ENCODE measurements at places on chromosomes 5 and 9. TPM values are rescaled to one million over a fixed set of nuclear protein-coding genes. Genes with fewer than 3 reads are reported as not detected.

- DNase-seq: peak; percentile 71
These were observed 54.9 kb downstream of the USP20 start for GRCh38 chr9:129889941-129890717.

DNA sequence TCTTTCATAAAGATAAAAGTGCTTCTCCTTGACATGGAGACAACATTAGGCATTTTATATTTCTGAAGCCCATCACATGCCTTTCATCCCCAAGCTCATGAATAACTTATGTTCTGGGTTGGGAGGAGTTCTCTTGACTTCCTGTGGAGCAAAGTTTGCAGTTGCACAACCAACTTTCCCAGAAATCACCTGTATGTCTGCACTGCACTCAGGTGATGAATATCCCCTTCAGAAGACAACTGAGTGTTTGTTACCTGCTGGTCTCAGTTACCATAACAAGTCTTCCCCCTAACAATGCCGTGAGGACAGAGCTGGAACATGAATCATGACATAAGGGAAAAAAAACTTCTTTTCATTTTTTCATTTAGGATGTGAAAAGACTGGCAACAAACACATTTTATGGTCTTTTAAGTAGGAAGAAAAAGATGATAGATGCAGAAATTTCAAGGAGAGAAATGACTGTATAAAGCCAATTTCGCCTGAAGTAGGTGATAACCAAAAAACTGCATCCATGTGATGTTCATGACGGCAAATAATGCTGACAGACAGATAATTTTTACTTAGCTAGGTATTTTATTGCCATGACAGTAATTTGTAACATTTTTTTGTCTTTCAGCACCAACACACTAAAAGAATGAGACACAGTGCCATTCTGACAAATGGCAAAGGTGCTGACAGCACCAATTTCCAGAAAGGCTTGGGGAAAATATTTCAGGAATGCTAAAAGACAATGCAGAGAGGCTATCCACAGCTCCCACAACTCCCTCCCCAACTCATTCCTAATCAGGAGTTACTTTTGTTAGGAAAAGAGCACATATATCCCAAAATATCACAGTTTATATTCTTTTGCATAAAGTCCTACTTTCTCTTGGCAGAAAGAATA lies 656.3 kb downstream of the PRELID2 start:
- DNase-seq: no peak

- DNase-seq: no peak
These were observed 29.4 kb downstream of the FAM163B start for GRCh38 chr9:133579601-133580418.

DNA sequence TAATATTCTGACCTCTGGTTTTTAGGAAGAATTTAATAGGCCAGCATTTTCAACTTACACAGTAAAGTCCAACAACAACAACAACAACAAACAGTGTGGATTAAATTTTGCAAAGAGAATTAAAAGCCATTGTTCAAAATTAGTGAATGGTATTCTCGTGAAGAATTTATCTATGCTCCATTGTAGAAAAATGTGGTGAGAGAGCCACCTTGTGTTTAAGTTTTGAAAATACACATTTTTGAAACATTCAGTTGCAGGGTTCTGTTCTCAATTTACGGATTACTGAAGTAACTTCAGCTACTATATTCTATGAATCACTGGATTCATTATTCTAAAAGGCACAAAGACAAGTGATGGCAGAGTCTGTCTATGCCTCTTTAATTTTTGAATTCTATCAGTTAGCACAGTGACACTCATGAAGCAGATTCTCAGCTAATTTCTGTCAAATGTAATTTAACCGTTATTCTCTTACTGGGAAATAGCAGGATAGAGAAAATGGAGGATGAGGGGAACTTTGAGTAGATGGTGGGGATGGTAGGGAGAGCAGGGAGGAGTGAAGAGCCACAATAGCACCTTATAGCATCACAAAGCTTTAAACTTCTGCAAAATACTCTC lies 11.0 kb downstream of the CCDC152 start:
- DNase-seq: peak; percentile 41

The GRXCR2 gene
- polyA plus RNA-seq: not detected

The ALDH1A1 gene
- 0.06 TPM for polyA plus RNA-seq

The NFX1 gene
- 67.6 TPM for polyA plus RNA-seq

DNA sequence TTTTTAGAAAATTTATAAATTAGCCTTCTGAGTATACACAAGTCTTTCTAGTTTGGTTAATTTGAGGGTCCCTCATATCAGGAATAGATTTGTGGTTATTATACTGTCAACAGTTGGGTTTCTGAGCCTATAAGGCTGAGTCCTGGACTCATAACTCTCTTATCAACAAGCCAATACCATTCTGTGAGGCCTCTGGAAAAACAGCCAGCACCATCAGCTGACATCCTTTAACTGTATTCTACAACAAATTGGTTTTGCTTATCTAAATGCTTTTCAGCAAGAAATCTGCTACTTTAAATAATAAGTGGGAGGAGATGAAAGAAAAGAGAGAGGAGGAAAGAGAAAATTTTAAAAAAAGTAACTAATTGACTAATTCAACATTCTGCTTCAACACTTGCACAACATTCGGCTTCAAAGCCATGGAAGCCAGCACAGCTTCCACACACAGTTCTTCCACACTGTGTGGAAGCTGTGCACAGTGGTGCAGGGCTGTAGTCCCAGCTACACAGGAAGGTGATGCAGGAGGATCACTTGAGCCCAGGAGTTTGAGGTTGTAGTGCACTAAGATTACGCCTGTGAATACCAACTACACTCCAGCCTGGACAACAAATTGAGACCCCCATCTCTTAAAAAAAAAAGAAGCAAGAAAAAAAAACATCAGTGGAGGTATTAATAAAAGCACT lies 84.5 kb downstream of the UBAP2 start:
- no peak for DNase-seq

The CCDC69 gene
- 113 TPM for polyA plus RNA-seq

DNA sequence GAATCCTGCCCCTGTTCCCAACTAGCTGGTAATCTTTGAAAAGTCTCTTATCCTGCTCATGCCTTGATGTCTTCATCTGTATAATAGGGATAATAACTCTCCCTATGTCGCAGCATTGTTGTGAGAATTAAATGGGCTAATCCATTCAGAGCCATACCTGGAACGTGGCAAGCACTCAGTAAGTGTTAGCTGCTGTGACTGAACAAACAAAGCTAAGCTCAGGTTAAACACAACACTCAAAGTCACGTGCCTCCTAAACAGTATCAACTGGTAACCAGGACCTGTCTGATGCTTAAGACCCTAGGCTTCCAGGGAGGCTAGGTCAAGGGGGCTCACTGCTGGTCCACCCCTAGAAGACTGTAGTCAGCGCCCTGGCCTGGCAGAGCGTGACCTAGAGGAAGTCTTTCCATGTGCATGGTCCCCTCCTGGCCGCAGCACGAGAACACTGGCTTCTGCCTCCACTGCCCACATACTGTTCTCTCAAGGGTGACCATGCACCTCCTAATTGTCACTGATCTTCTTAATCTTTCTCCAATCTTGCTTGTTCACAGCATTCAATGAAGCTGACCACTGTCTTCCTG lies 211.1 kb downstream of the TTLL11 start:
- no peak for DNase-seq

- DNase-seq: peak; percentile 53
These were observed 12.4 kb downstream of the SLC30A5 start for GRCh38 chr5:69105996-69106906.

- DNase-seq: no peak
These were observed 54.7 kb downstream of the COL23A1 start for GRCh38 chr5:178535299-178536175.

GRCh38 chr9:134251296-134252069 lies 74.8 kb upstream of the RXRA start:
- DNase-seq: no peak

The EPB41L4B gene
- not detected for polyA plus RNA-seq

DNA sequence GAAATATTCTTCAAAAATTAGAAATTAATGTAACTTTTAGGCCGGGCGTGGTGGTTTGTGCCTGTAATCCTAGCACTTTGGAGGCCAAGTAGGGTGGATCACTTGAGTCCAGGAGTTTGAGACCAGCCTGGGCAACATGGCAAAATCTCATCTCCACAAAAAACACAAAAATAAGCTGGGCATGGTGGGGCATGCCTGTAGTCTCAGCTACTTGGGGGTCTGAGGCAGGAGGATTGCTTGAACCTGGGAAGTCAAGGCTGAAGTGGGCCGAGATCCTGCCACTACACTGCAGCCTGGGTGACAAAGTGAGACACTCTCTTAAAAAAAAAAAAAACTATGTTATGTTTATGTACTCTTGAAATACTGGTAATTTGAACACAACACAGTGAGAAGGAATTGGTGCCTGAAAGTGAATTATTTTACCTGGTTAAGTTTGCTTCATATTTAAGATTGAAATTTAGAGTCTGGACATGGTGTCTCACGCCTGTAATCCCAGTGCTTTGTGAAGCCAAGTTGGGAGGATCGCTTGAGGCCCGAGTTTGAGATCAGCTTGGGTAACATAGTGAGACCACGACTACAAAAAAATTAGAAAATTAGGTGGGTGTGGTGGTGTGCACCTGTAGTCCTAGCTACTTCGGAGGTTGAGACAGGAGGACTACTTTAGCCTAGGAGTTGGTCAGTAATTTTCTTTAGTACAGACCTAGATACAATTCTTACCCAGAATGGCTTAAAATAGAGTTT lies 15.0 kb downstream of the ARRDC3 start:
- DNase-seq: no peak

All from B cell (primary cell).